ENCODE measurements at places on chromosomes 13 and 19. TPM values are rescaled to one million over a fixed set of nuclear protein-coding genes. Genes with fewer than 3 reads are reported as not detected.

The IGFL2 gene
- total RNA-seq = not detected

The FUT1 gene
- total RNA-seq = 0.23 TPM

GRCh38 chr19:18308051-18308947 lies 14.6 kb downstream of the LSM4 start:
- H3K4me1 ChIP-seq = peaks cover 40% of the 10 kb centered on the region
- H3K36me3 ChIP-seq = peaks cover 47% of the 10 kb centered on the region
- no peaks in the 10 kb centered on the region for H3K27me3 ChIP-seq

GRCh38 chr19:291006-291521 lies at the start of gene PLPP2:
TSS of gene PLPP2 (minus strand) at chr19:291403. CDS start at chr19:291336, 67 bp downstream.
- H3K27ac ChIP-seq = no peak within 1 kb of the TSS
- H3K4me1 ChIP-seq = peaks cover 9% of the 10 kb centered on the region
- DNase-seq = no peak
- no peaks in the 10 kb centered on the region for H3K36me3 ChIP-seq

- H3K27ac ChIP-seq = no peak overlapping the region
- H3K36me3 ChIP-seq = peaks cover 6% of the 10 kb centered on the region
- peak; percentile 80 for DNase-seq
- no peaks in the 10 kb centered on the region for H3K27me3 ChIP-seq
Measured at GRCh38 chr19:1811472-1811894, 593 bp downstream of the ATP8B3 start.

The WASF3 gene
- total RNA-seq = 0.37 TPM

The PCP2 gene
- 1.7 TPM for total RNA-seq

GRCh38 chr13:93726173-93726957 lies 499.8 kb downstream of the GPC6 start:
- no peak for DNase-seq
- H3K4me3 ChIP-seq = no peak overlapping the region
- H3K27ac ChIP-seq = no peak overlapping the region
- H3K27me3 ChIP-seq = peaks cover 3% of the 10 kb centered on the region

GRCh38 chr13:40963927-40964326 lies 55.2 kb downstream of the ELF1 start:
- H3K36me3 ChIP-seq = peaks cover 18% of the 10 kb centered on the region
- H3K27me3 ChIP-seq = no peaks in the 10 kb centered on the region
- H3K27ac ChIP-seq = no peak overlapping the region
- H3K4me3 ChIP-seq = no peak overlapping the region
- no peak for DNase-seq

The CD79A gene
- total RNA-seq = 4.1 TPM

DNA sequence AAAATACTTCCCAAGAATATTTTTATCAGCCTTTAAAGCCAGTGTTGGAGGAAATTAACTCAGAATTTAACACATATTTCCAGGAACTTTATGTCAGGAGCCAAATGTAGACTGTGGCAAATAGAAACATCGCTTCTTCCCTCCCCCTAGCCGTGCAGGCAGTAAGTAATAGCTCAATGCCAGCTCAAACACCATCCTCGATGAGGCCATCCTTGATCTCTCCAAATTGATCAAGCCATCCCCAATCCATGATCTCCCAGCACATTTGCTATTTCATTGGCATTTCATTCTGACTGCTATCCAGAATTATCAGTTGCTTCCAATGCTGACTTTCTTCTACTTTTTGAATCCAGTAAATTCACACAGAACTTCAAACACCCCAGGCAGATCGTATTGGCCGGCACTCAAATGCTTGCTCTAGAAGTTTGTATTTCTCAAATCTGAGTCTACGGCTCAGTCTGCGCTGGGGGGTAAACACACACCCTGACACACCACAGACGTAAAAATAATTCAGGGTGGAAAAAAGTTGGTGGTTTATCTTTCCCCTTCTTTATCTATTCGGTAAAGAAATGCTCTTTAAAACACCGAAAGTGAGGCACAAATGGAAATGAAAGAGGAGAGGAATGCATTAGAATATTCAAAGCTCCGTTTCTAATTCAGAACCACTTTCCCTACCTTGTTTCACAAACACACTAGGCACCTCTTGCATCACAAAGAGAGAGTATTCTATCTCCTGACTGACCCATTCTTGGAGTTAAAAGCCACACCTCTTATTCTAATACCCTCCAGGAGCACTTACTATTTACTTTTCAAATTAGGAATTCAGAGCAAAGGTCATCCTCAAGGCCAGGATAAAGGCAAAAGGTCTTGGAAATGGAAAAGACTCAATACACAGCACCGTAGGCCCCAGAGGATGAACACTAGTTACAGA lies 991 bp downstream of the OBI1 start:
- no peaks in the 10 kb centered on the region for H3K27me3 ChIP-seq
- peak overlapping the region; percentile 97 for H3K27ac ChIP-seq
- H3K4me3 ChIP-seq = peak overlapping the region; percentile 85
- H3K4me1 ChIP-seq = peaks cover 35% of the 10 kb centered on the region

The C19orf33 gene
- total RNA-seq = not detected

The RFX1 gene
- 15.3 TPM for total RNA-seq

The TUBA3C gene
- total RNA-seq = not detected

- H3K4me3 ChIP-seq = no peak overlapping the region
- H3K4me1 ChIP-seq = peaks cover 18% of the 10 kb centered on the region
- peaks cover 43% of the 10 kb centered on the region for H3K36me3 ChIP-seq
- DNase-seq = no peak
- H3K27me3 ChIP-seq = peaks cover 2% of the 10 kb centered on the region
Measured at GRCh38 chr19:45528149-45528743, 21.0 kb downstream of the VASP start.

- no peaks in the 10 kb centered on the region for H3K36me3 ChIP-seq
- no peaks in the 10 kb centered on the region for H3K4me1 ChIP-seq
- no peak overlapping the region for H3K4me3 ChIP-seq
- no peak for DNase-seq
- H3K27me3 ChIP-seq = peaks cover 15% of the 10 kb centered on the region
- no peak overlapping the region for H3K27ac ChIP-seq
Measured at GRCh38 chr13:25118378-25118905, 22.5 kb downstream of the PABPC3 start.

DNA sequence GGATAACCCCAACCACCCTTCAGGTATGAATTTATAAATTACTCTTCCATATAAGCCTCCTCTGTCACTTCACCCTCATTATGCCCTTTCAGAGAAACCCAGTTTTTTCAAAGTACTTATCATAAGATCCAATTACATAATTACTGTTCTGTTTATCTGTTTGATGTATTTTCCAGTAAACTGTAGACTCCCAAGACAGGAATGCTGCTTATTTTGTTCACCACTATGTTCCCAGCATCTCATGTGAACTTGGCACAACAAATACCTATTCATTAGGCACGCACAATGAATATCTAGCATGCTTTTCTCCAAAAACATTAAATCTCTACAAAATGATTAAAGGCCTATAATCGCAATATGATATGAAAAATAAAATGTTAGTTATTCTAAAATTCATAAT lies 13.2 kb downstream of the ENOX1 start:
- H3K27me3 ChIP-seq = peaks cover 7% of the 10 kb centered on the region
- peaks cover 2% of the 10 kb centered on the region for H3K4me1 ChIP-seq
- H3K36me3 ChIP-seq = no peaks in the 10 kb centered on the region
- H3K4me3 ChIP-seq = no peak overlapping the region
- DNase-seq = no peak

DNA sequence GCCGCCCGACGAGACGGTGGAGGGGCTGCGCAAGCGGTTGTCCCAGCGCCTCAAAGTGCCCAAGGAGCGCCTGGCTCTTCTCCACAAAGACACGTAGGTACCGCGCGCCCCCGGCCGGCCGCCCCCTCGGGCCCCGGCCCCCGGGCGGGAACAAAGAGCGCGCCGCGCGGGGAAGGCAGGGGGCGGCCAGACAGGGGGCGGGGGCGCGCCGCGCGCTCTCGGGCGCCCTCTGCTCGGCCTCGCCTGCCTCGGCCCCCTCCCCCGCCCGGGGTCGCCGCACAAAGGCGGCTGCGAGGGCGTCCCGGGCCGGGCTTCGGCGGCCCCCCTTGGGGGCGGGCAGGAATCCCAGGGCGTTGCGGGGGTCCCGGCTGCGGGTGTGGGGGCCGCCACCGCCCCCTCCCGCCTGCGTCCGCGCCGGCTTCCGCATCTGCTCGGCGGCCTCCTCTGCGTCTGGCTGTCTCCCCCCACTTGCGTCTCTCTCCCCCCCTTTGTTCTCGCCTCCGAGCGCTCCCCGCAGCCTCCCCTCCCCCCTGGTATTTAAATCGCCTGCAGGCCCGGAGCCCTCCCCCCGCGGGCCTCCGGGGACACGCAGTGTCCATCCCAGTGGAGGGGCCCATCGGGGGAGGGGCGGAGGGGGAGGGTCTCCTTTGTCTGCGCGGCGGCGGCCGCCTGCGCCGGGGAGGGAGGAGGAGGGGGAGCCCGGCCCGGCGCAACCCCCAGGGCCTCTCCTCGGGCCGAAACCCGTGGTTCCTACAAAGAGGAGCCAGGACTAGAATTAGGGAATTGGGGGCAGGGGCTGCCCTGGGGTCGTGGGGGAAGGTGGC lies 2.3 kb downstream of the MIDN start:
- no peaks in the 10 kb centered on the region for H3K27me3 ChIP-seq
- peaks cover 34% of the 10 kb centered on the region for H3K36me3 ChIP-seq
- H3K4me3 ChIP-seq = peak overlapping the region; percentile 96
- peak; percentile 67 for DNase-seq

DNA sequence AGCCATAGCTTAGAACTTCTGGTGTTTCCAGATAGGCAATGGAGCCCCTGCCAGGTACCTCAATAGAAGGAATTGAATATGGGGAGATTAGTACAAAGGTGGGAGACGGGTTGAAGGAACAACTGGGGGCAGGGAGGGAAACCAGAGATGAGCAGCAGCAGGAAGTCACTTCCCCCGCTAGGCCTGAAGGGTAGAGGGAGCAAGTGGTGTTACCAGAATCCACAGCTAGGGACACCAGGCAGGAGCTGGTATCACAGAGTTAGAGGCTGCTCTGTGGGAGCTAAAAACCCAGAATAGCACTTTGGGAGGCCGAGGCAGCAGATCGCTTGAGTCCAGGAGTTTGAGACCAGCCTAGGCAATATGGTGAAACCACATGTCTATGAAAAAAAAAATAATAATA lies 15.3 kb upstream of the HNRNPUL1 start:
- no peak overlapping the region for H3K4me3 ChIP-seq
- H3K4me1 ChIP-seq = no peaks in the 10 kb centered on the region
- H3K36me3 ChIP-seq = no peaks in the 10 kb centered on the region

GRCh38 chr19:50669302-50670101 lies 20.3 kb downstream of the C19orf81 start:
- no peaks in the 10 kb centered on the region for H3K36me3 ChIP-seq
- no peaks in the 10 kb centered on the region for H3K4me1 ChIP-seq
- peaks cover 40% of the 10 kb centered on the region for H3K27me3 ChIP-seq
- H3K4me3 ChIP-seq = no peak overlapping the region

GRCh38 chr19:46381756-46382345 lies 31.5 kb downstream of the CCDC8 start:
- no peak overlapping the region for H3K27ac ChIP-seq
- H3K4me1 ChIP-seq = no peaks in the 10 kb centered on the region
- no peak overlapping the region for H3K4me3 ChIP-seq
- DNase-seq = no peak
- peaks cover 59% of the 10 kb centered on the region for H3K36me3 ChIP-seq
- no peaks in the 10 kb centered on the region for H3K27me3 ChIP-seq

- no peaks in the 10 kb centered on the region for H3K27me3 ChIP-seq
- peaks cover 51% of the 10 kb centered on the region for H3K4me1 ChIP-seq
- H3K4me3 ChIP-seq = no peak overlapping the region
- H3K27ac ChIP-seq = no peak overlapping the region
Measured at GRCh38 chr13:60411464-60411863, 14.4 kb downstream of the TDRD3 start.

The GSX1 gene
- not detected for total RNA-seq

- H3K4me1 ChIP-seq = peaks cover 35% of the 10 kb centered on the region
- no peak for DNase-seq
- no peak overlapping the region for H3K4me3 ChIP-seq
- H3K27me3 ChIP-seq = no peaks in the 10 kb centered on the region
Measured at GRCh38 chr13:23385931-23386330, 47.6 kb downstream of the SACS start.

GRCh38 chr13:79481685-79482052 lies 714 bp downstream of the NDFIP2 start:
- peak; percentile 88 for DNase-seq
- peaks cover 58% of the 10 kb centered on the region for H3K4me1 ChIP-seq
- peak overlapping the region; percentile 83 for H3K4me3 ChIP-seq
- H3K27me3 ChIP-seq = no peaks in the 10 kb centered on the region

The IGFL4 gene
- not detected for total RNA-seq

Data from activated CD4-positive, alpha-beta T cell treated with anti-CD3 and anti-CD28 coated beads for 36 hours (primary cell).